HT1080 (cell line): ENCODE measurements at places on chromosomes 2 and 18. TPM values are rescaled to one million over a fixed set of nuclear protein-coding genes. Genes with fewer than 3 reads are reported as not detected.

DPY30 gene
- 61.8 and 62.9 TPM in 2 replicates for total RNA-seq

SLC35F5 gene
- 45.6 and 54.3 TPM in 2 replicates for total RNA-seq

CETN1 gene
- total RNA-seq, result not detected in 2 replicates

IGFBP5 gene
- total RNA-seq, result 0.10 and 0.11 TPM in 2 replicates

KRTCAP3 gene
- 0.34 and 0.50 TPM in 2 replicates for total RNA-seq

ABCG5 gene
- not detected in 2 replicates for total RNA-seq

M1AP gene
- total RNA-seq, result 0.03 and 0.13 TPM in 2 replicates

GYPC gene
- not detected in 2 replicates for total RNA-seq

SPC25 gene
- 16.6 and 27.1 TPM in 2 replicates for total RNA-seq

STAT4 gene
- not detected in 2 replicates for total RNA-seq

TTN gene
- 0.03 and 0.23 TPM in 2 replicates for total RNA-seq

CCDC85A gene
- 0.19 TPM in 1 of 2 replicates, not detected in the other for total RNA-seq

TBR1 gene
- 0.13 TPM in 1 of 2 replicates, not detected in the other for total RNA-seq

GATA6 gene
- total RNA-seq, result 5.5 and 6.8 TPM in 2 replicates

ONECUT2 gene
- total RNA-seq, result 0.03 and 0.08 TPM in 2 replicates

MRO gene
- 0.02 and 0.03 TPM in 2 replicates for total RNA-seq

BOK gene
- 21.6 and 22.8 TPM in 2 replicates for total RNA-seq

RAB6C gene
- not detected in 2 replicates for total RNA-seq

ZAP70 gene
- 0.47 TPM in 1 of 2 replicates, not detected in the other for total RNA-seq

SPIRE1 gene
- total RNA-seq, result 13.6 and 14.8 TPM in 2 replicates

IHH gene
- total RNA-seq, result not detected in 2 replicates

COPS7B gene
- total RNA-seq, result 36.6 and 45.7 TPM in 2 replicates

PTPN4 gene
- total RNA-seq, result 12.9 and 13.3 TPM in 2 replicates

CPO gene
- 0.10 TPM in 1 of 2 replicates, not detected in the other for total RNA-seq

SLC16A14 gene
- total RNA-seq, result not detected in 2 replicates

EVA1A gene
- total RNA-seq, result 142 and 177 TPM in 2 replicates

NR4A2 gene
- 0.67 and 1.5 TPM in 2 replicates for total RNA-seq

ALLC gene
- not detected in 2 replicates for total RNA-seq

SLC25A52 gene
- total RNA-seq, result not detected in 2 replicates

LCT gene
- not detected in 2 replicates for total RNA-seq

UGT1A10 gene
- not detected in 2 replicates for total RNA-seq

COQ10B gene
- 20.2 and 22.3 TPM in 2 replicates for total RNA-seq

RGPD3 gene
- total RNA-seq, result 0.03 TPM in 2 replicates
